ENCODE measurements at places on chromosomes 13 and 19. TPM values are rescaled to one million over a fixed set of nuclear protein-coding genes. Genes with fewer than 3 reads are reported as not detected.
A peak's percentile ranks its signal among the peaks of the same experiment; 100 is the strongest.

GRCh38 chr13:94298346-94298745 is 181.1 kb downstream of the DCT start:
- no peaks in the 10 kb centered on the region for H3K36me3 ChIP-seq
- H3K27me3 ChIP-seq: no peaks in the 10 kb centered on the region
- no peak overlapping the region for H3K4me3 ChIP-seq
- DNase-seq: no peak
- no peaks in the 10 kb centered on the region for H3K4me1 ChIP-seq
- H3K27ac ChIP-seq: no peak overlapping the region

- DNase-seq: no peak
- H3K4me3 ChIP-seq: no peak overlapping the region
- no peaks in the 10 kb centered on the region for H3K36me3 ChIP-seq
- no peaks in the 10 kb centered on the region for H3K27me3 ChIP-seq
- H3K27ac ChIP-seq: no peak overlapping the region
These were observed 488.1 kb downstream of the COG6 start for GRCh38 chr13:40143559-40143958.

GRCh38 chr19:41848666-41849065 is 3.8 kb downstream of the DMRTC2 start:
- no peaks in the 10 kb centered on the region for H3K4me1 ChIP-seq
- H3K4me3 ChIP-seq: no peak overlapping the region
- no peaks in the 10 kb centered on the region for H3K27me3 ChIP-seq
- no peaks in the 10 kb centered on the region for H3K36me3 ChIP-seq
- DNase-seq: no peak

GRCh38 chr19:19871932-19872331 is 6.2 kb downstream of the ZNF253 start:
- H3K4me1 ChIP-seq: peaks cover 14% of the 10 kb centered on the region
- peaks cover 15% of the 10 kb centered on the region for H3K36me3 ChIP-seq
- no peak overlapping the region for H3K27ac ChIP-seq
- DNase-seq: no peak

DNA sequence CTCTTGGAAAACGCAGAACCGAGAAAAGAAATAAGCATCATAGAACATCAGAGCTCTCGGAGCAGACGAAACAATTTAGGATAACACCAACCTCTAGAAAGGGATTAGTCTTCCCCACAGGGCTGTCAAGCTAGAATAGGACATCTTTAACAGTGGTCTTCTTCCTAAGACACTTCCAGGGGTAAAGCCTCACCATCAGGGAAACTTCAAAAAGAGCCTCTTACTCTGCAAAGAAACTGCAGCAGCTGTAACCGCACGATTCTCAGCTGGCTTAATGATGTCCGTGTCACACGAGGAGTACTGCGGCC is 642 bp downstream of the ZNF571 start:
- peaks cover 24% of the 10 kb centered on the region for H3K4me1 ChIP-seq
- H3K36me3 ChIP-seq: peaks cover 12% of the 10 kb centered on the region
- H3K4me3 ChIP-seq: peak overlapping the region; percentile 68
- H3K27me3 ChIP-seq: no peaks in the 10 kb centered on the region
- no peak for DNase-seq

Gene ZNF763
- 1.3 TPM for polyA plus RNA-seq

GRCh38 chr13:74886502-74886901 is 595.5 kb downstream of the TBC1D4 start:
- no peak overlapping the region for H3K27ac ChIP-seq
- H3K4me1 ChIP-seq: no peaks in the 10 kb centered on the region
- no peaks in the 10 kb centered on the region for H3K27me3 ChIP-seq
- no peaks in the 10 kb centered on the region for H3K36me3 ChIP-seq

DNA sequence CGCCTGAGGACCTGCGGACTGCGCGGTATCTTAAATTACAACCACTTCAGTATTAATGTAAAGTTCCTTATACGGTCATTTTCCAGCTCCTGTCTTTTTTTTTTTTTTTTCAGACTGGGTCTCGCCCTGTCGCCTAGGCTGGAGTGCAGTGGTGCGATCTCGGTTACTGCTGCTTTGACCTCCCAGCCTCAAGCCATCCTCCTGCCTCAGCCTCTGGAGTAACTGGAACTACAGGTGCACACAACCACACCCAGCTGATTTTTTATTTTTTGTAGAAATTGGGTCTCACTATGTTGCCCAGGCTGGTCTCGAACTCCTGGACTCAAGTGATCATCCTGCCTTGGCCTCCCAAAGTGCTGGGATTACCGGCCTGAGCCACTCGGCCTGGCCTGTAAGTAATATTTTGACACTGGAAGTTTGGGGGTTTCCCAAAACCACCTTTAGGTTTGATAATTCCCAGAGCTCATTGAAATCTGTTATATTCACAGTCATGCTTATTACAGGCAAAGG is 406 bp upstream of the EID2B start:
- H3K27me3 ChIP-seq: no peaks in the 10 kb centered on the region
- H3K36me3 ChIP-seq: no peaks in the 10 kb centered on the region
- peak overlapping the region; percentile 87 for H3K4me3 ChIP-seq
- no peak for DNase-seq
- no peak overlapping the region for H3K27ac ChIP-seq
- H3K4me1 ChIP-seq: no peaks in the 10 kb centered on the region

DNA sequence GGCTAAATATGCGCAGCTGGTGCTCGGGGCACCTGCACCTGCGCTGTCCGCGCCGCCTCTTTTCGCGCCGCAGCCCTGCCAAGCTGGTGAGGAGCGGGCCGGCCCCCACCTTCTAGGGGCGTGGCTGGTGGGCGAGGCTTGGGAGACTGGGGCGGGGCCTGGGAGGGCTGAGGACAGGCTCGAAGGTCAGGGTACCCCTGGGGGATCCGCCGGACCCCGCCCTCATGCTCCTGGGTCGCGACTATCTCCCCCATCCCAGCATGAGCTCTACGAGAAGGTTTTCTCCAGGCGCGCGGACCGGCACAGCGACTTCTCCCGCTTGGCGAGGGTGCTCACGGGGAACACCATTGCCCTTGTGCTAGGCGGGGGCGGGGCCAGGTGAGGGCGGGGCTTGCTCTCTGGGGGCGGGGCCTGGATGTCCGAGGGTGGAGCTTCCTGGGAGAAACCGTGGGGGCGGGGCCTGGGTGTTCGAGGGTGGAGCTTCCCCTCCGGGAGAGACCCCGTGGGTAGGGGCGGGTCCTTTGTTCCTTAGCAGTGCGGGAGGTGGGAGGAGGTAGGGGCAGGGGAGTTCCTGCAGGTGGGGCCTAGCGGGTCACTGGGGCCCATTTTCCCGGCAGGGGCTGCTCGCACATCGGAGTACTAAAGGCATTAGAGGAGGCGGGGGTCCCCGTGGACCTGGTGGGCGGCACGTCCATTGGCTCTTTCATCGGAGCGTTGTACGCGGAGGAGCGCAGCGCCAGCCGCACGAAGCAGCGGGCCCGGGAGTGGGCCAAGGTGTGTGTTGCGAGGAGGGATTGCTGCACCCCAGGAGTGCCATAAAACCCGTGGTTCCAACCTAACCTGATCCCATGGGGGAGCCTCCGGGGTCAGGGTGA is 19.7 kb downstream of the PNPLA6 start:
- no peaks in the 10 kb centered on the region for H3K27me3 ChIP-seq
- peaks cover 87% of the 10 kb centered on the region for H3K36me3 ChIP-seq
- peaks cover 11% of the 10 kb centered on the region for H3K4me1 ChIP-seq
- no peak overlapping the region for H3K27ac ChIP-seq
- no peak overlapping the region for H3K4me3 ChIP-seq
- DNase-seq: no peak

- no peaks in the 10 kb centered on the region for H3K36me3 ChIP-seq
- peaks cover 16% of the 10 kb centered on the region for H3K4me1 ChIP-seq
- H3K27me3 ChIP-seq: peaks cover 9% of the 10 kb centered on the region
- peak within 1 kb of the TSS; percentile 57 for H3K4me3 ChIP-seq
- H3K27ac ChIP-seq: peak within 1 kb of the TSS; percentile 77
These were observed at the start of gene IL27RA for GRCh38 chr19:14031719-14032480. Gene IL27RA (plus strand): TSS chr19:14031762. CDS start chr19:14031873, 111 bp downstream.

GRCh38 chr19:12884926-12885748 is 1.9 kb downstream of the KLF1 start:
- H3K36me3 ChIP-seq: no peaks in the 10 kb centered on the region
- H3K27me3 ChIP-seq: peaks cover 12% of the 10 kb centered on the region
- peak overlapping the region; percentile 61 for H3K27ac ChIP-seq
- H3K4me3 ChIP-seq: peak overlapping the region; percentile 57

DNA sequence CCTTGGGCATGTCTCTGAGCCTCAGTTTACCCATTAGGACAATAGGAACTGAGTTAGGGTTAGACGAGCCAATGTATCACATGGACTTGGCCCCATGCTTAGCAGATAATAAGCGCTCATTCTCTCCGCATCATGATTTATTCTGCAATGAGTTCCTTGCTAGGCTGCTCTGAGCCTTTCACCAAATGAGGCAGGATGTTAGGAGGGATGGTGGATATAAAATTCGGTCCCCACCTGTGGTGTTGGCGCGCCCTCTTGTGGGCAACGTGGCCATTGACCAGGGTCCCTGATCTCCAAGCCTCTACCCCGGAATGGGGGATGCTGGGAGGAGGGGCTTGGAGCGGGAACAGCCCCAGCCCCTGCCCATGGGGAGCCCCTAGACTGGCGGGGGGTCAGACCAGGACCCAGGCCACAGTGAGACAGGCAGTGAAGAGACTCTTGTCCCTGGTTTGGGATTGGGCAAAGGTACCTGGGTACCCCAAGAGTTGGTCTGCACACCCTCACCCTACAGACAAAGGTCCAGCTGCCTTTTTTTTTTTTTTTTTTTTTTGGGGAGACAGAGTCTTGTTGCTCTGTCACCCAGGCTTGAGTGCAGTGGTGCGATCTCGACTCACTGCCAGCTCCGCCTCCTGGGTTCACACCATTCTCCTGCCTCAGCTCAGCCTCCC is 43.9 kb downstream of the CERS4 start:
- DNase-seq: peak; percentile 87
- H3K27me3 ChIP-seq: no peaks in the 10 kb centered on the region
- H3K27ac ChIP-seq: no peak overlapping the region
- no peak overlapping the region for H3K4me3 ChIP-seq
- H3K36me3 ChIP-seq: peaks cover 38% of the 10 kb centered on the region

DNA sequence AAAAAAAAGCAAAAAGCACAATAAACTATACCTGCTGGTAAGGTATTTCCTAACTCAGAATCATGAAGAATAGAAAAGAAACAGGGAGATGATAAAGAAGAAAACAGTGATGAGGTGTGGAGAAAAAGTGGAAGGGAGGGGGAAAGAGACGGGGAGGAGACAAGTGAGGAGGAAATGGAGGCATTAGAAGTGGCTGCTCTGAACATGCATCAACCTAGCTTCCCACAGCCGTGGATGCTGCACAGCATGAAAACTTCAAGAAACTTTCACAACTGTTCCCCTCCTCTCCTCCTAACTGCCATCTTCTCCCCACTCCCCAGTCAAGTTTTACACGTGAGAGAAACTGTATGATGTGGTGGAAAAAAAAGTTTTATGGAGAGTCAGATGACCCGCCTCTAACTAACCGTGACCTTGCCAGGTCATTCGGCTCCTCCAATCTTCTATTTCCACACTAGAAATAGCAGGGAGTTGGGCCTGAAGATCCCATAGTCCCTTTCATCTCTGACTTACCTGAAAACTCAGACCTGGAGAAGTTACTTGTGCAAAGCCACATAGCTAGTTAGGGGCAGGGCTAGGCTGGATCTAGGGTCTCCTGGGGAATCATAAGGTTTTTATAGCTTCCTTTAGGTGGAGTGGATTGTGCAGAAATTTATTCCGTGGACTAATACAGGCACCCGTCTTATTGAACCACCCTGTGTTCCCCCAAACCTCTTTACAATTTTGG is 461.9 kb downstream of the KLF5 start:
- no peak overlapping the region for H3K4me3 ChIP-seq
- no peak for DNase-seq
- H3K36me3 ChIP-seq: no peaks in the 10 kb centered on the region
- no peaks in the 10 kb centered on the region for H3K27me3 ChIP-seq
- H3K4me1 ChIP-seq: no peaks in the 10 kb centered on the region

Gene FPR1
- 1.7 TPM for polyA plus RNA-seq

DNA sequence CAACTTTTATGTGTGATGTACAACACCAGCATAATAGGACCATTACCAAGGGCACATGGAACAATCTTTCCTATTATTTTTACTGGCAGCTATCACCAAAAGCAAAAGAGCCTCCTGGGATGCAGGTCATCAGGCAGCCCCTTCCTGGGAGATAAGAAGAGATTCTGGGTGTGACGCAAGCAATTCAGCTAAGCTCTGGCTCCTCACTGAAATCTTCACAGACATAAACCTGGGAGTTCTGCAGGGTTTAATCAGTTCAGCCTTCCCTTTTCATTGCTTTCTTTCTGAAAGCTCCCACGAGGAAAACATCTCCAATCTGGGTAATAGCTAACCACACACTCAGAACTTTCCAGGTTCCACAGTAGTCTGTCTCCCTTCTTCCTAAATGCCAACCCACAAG is 341.1 kb downstream of the ENOX1 start:
- H3K4me1 ChIP-seq: peaks cover 11% of the 10 kb centered on the region
- H3K4me3 ChIP-seq: no peak overlapping the region
- no peak overlapping the region for H3K27ac ChIP-seq
- H3K36me3 ChIP-seq: no peaks in the 10 kb centered on the region
- no peaks in the 10 kb centered on the region for H3K27me3 ChIP-seq

GRCh38 chr19:42010245-42011126 is 16.5 kb upstream of the ATP1A3 start:
- no peak overlapping the region for H3K27ac ChIP-seq
- H3K27me3 ChIP-seq: peaks cover 7% of the 10 kb centered on the region
- H3K4me3 ChIP-seq: no peak overlapping the region
- DNase-seq: no peak
- no peaks in the 10 kb centered on the region for H3K4me1 ChIP-seq

DNA sequence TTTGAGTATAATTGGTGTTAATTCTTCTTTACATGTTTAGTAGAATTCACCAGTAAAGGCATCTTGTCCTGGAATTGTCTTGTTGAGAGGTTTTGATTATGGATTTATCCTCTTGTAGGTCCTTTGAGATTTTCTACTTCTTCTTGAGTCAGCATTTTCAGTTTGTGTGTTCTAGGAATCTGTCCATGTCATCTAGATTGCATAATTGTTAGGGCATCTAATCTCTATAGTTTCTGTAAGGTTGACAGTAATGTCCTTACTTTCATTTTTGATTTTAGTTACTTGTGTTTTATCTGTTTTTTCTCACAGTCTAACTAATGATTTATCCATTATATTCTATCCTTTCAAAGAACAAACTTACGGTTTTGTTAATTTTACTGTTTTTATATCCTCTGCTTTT is 492.0 kb downstream of the FGF9 start:
- no peaks in the 10 kb centered on the region for H3K36me3 ChIP-seq
- no peak for DNase-seq
- no peaks in the 10 kb centered on the region for H3K27me3 ChIP-seq
- H3K27ac ChIP-seq: no peak overlapping the region
- H3K4me1 ChIP-seq: no peaks in the 10 kb centered on the region
- no peak overlapping the region for H3K4me3 ChIP-seq

Gene SMIM44
- polyA plus RNA-seq: not detected

DNA sequence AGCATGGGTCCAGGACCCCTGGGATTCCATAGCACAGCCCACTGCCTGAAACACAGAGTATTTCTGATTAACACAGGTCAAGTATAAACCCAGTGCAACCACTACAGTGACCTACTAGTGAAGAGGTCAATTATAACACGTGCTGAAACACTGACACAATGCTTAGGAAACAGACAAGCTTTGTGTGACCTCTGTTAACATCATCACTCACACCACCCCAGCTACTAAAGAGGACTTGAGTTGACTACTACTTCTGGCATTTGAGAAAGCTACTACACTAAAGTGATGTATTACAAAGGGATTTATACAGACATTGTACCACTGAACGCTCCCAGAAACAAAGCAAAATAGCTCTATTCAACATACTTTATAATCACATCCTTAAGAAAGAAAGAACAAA is 1935.9 kb upstream of the PCDH20 start:
- H3K4me3 ChIP-seq: no peak overlapping the region
- H3K27me3 ChIP-seq: no peaks in the 10 kb centered on the region
- no peak for DNase-seq
- no peaks in the 10 kb centered on the region for H3K4me1 ChIP-seq
- H3K36me3 ChIP-seq: no peaks in the 10 kb centered on the region

Gene ZGLP1
- 3.7 TPM for polyA plus RNA-seq

Gene SEMA6B
- polyA plus RNA-seq: 1.9 TPM
